MG63 (cell line): ENCODE measurements at places on chromosomes 1 and 21.

DNA sequence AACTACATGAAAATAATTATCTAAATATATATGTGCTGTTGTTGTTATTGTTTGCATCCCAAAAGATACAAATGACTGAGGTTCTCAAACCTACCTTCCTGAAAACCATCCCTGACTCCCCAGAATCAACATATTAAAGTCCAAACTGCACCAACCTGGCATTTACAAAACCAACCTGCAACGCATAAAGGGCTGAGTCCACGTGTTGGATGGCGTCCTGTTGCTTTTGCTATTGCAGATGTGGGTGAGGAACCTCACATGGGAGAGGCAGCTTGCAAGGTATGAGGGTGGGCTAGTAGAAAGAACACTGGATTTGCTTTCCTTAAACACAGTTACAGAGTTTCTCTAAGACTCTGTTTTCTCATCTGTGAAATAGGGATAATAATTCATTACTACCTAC lies 1.5 kb upstream of the C8B start:
- no peak for DNase-seq

DNA sequence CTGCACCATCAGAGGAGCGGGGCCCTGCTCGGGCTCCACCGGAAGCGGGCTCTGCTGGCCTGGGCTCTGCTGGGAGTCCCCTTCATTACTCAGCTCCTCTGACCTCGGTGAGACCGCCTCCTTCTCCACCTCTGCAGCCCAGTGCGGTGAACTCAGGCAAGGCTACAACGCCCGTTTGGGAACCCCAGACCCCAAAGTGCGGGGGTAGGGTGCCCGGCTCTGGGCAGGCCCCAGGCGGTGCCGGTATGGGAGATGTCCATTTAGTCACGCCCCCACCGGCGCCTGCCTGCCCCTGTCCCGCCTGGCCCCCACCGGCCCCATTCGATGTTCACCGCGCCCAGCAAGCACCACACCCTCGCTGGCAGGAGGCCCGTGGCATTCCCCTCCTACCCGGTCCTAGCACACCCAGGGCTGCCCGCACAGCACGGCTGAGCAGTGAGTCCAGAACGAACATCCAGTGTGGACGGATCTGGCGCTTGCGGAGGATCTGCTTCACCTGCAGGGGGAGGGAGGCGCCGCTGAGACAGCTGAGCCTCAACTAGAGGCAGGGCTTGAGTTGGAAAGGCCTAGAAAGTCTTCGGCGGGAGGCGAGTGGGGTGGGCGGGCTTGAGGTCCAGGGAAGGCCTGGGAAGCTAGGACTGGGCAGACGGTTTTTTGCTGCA lies 10.0 kb downstream of the MAP3K6 start:
- no peak for DNase-seq

DNA sequence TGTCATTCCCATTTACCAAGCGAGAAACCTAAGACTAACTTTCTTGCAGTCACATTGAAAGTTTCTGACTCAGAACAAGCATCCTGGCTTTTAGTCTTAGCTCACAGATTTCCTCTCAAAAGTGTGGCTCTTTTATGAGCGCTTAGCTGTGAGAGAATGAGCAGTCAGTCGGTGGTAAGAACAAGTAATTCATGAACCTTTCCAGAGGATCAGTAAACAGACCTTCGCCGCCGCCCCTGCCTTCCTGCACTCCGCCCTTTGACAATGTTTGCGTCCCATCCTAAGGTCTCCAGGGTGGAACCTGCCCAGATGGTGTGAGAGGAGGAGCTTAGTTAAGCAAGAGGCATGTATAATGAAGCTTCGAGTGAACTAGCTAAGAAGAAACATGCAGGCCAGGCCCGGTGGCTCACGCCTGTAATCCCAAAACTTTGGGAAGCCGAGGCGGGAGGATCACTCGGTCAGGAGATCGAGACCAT lies 142.4 kb downstream of the GLUL start:
- DNase-seq, result no peak

- peak; percentile 64 for DNase-seq
Measured at GRCh38 chr1:39395357-39395831, 96.0 kb upstream of the BMP8A start.

- no peak for DNase-seq
Measured at GRCh38 chr1:157137046-157137407, 1.2 kb downstream of the ETV3 start.
